Choroid plexus epithelial cell (primary cell): ENCODE measurements at places on chromosomes 6 and 20.

DNA sequence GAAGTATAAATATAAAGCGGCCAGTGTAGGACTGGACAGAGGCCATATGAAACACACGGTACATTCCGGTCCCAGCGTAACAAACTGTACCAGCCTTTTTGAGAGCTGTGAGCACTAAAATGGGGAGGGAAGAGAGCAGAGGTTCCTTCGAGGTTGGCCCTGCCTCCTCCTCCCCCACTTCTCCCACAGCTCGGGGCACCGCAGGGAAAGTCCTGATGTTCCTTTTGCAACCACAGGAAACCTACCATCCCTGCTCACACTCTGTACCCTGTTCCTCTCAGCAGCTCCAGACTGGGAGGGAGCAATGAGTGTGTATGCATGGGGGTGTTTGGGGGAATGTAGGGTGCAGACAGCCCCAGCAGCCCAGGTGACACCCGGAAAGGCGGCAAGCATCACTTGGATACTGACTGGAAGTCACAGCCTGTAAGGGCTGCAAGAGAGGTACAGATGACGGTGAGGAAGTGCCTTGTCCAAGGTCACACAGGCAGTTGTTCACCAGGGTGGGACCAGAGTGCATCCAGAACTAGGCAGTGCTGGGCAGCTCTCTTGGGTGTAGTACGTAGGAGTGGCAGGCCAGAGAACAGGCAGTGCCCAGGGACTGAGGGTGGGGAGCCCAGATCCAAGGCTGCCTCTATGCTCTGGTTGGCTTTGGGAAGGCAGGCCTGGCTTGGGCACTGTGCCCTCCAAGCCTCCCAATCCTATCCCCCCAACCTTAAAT, 11.0 kb upstream of the ARMC12 start:
- peak; percentile 93 for DNase-seq

DNA sequence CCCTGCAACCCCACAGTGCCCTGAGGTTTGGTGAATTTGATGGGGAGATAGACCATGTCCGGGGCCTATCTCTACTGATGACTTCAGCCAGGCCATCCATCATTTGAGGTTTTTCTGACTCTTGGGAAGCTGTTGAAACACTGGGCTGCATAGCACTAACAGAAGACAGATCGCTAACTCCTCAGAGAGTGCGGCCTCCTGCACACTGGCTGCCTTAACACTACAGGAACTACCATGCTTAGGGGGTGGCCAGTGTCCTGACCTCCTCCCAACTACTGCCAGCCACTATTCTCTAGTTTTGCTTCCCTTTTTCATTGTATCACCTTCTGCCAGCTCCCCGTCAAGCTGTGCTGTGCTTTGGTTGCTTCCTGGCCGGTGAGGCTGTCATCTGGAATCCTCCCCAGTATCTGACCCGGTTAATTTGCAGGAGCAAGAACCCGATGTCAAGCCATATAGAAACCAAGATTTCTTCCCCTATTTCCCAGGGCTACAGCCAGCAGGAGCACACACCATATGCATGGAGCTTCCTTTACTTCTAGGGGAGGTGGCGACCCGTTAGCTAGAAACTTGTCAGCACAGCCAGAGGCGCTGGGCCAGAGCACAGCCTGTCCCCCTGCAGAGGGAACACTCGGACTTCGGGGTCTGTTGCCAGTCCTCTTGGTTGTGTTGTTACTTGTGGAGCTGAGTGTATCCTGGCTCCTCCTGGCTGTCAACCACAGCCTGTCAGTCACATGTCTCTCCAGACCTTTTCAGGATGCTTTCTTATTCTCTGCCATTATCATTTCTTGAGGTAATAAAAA, 57.3 kb upstream of the TRAF3IP2 start:
- peak; percentile 24 for DNase-seq

GRCh38 chr6:160442151-160442550, 94.0 kb downstream of the SLC22A3 start:
- no peak for DNase-seq

- no peak for DNase-seq
Measured at GRCh38 chr6:141288947-141289346, 843.8 kb upstream of the GJE1 start.

DNA sequence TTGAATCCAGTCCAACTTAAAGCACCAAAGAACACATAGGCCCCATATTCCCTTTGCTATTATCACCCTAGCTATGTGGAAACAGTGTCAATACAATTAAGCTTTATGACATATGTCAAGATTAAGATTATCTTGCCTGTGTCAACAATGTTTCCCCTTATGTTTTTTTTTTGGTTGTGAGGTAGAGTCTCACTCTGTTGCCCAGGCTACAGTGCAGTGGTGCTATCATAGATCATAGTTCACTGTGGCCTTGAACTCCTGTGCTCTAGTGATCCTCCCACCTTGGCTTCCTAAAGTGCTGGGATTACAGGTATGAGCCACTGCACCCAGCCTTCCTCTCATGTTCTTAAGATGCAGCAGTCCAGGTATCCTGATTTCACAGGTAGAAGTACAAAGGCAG, 17.8 kb downstream of the AFG1L start:
- DNase-seq: no peak

DNA sequence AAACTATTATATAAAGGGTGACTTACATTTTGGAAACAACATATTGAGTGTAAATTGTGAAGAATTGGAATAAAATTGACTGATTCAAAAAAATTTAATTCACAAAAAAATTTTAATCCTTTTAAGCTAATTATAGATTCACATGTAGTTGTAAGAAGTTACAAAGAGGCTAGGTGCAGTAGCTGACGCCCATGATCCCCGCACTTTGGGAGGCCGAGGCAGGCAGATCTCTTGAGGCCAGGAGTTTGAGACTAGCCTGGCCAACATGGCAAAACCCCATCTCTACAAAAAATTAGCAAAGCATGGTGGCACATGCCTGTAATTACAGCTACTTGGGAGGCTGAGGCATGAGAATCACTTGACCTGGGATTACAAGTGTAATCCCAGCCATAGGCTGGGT, 30.3 kb upstream of the KHDC1 start:
- DNase-seq: no peak

- DNase-seq: no peak
Measured at GRCh38 chr6:98416027-98416426, 418.3 kb upstream of the POU3F2 start.

DNA sequence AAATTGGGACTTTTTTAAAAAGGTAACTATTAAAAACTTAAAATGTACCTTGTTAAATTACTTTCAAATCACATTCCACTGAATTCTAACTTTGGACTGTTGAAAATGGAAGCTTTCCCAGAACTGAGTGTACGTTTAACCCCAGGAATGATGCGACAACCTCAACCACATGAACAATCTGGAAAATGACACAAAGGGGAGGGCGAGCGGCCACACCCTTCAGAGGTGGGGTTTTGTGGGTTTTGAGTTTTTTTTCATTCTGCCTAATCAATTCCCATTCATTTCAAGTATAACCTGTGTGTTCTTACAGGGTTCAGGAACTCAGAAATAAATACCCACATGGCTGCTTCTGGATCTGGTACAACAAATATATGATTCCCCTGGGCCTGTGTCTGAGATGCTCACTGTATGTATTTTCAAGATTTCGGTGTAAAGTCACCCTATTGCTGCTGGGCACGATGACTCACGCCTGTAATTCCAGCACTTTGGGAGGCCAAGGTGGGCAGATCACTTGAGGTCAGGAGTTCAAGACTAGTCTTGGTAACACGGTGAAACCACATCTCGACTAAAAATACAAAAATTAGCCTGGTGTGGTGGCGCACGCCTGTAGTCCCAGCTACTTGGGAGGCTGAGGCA, 21.6 kb downstream of the CNKSR3 start:
- DNase-seq: peak; percentile 61

DNA sequence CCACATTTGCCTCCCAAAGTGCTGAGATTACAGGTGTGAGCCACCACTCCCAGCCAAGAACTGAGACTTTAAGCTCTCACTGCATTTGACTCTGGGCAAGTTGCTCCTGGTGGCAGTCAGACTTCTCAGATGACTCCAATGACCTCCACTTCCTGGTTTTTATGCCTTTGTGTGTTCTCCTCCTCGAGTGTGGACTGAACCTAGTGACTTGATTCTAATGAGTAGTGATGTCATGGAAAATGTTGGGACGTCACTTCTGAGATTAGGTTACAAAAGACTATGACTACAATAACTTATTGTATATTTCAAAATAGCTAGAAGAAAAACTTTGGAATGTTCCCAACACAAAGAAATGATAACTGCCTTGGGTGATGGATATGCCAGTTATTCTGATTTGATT, 12.0 kb downstream of the SPINT3 start:
- no peak for DNase-seq

- peak; percentile 73 for DNase-seq
Measured at GRCh38 chr6:77030929-77031674, 432.2 kb downstream of the HTR1B start.

- no peak for DNase-seq
Measured at GRCh38 chr6:83309344-83309743, 116.2 kb downstream of the RWDD2A start.

DNA sequence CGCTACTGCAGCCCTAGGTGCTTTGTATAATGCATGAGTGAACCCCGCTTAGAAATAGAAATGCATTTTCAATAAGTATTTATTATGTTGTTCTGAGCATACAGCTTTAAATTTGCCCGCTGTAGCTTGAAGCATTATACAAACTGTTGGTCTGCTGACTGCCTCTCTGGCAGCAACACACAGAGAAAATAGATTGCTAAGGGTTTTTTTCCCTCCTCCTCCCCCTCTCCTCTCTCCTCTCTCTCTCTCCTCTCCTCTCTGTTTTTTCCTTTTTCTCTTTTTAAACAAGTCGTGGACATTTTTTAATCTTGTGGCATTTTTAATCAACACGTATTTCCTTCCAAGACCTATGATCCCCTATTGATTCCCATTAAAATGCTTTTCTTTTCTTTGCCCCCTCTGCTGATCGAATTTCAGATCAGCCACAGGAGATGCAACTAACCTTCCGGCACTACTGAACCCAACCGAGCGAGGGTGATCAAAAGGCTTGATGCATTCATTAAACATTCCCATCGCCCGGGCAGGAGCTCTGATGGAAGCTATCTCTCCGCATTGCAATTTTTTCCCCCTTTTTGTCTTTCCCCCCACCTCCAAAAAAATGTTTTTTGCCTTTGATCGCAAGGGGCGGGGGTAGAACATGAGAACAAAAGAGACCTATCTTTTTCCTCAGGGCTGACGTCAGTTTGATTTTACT, 90.7 kb upstream of the ARID1B start:
- DNase-seq: peak; percentile 82

- peak; percentile 72 for DNase-seq
Measured at GRCh38 chr6:134175532-134176263, 123.3 kb upstream of the SLC2A12 start.

DNA sequence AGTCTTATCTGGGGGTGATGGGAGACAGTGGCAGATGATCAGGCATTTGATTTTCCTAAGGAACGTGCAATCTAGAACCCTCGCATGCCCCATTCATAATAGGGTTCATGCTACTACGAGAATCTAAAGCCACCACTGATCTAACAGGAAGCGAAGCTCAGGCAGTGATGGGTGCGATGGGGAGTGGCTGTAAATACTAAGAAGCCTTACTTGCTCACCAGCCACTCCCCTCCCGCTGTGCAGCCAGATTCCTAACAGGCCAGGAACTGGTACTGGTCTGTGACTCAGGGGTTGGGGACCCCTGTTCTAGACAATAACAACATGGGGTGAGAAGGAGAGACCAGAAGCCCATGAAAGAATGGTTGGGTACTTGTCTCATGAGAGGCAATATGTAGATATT, 4.5 kb downstream of the TREML4 start:
- peak; percentile 5 for DNase-seq

- no peak for DNase-seq
Measured at GRCh38 chr20:36726168-36726567, 19.7 kb downstream of the NDRG3 start.

DNA sequence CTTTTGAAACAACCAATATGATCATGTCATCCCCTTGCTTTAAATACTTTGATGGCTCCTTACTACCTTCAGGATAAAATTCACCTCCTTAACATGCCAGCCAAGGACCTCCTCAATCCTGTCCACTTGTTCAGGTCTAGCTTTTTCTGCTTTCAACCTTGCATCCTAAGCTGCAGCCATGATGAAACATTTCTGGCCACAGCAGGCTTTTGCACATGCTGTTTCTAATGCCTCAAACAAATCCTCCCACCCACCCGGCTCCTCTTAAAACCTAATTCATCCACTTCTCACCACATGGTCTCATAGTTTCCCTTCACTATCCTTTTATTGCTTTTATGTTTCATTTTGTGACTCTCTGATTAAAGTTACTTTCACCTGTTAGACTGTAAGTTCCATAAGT, 124.6 kb downstream of the MYB start:
- DNase-seq: no peak

GRCh38 chr6:107684996-107685395, 139.1 kb downstream of the SCML4 start:
- no peak for DNase-seq

DNA sequence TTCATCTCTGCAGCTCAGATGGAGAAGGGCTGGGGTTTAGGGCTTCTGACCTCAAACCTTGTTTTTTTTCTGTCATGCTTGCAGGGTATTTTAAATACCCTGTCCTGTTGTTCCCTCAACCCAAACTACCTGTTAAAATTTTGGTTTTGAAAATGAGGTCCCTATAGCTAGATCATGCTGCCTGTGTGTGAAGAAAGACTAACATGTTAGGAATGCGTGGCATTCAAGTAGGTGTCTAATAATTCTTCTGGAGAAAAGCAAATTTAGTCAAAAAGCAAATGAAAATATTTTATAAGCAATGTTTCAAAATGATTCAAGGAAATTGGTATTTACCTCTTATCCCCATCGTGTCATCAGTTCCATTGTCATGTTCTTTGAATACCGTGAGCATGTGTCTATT, 77.2 kb upstream of the C20orf144 start:
- peak; percentile 30 for DNase-seq

DNA sequence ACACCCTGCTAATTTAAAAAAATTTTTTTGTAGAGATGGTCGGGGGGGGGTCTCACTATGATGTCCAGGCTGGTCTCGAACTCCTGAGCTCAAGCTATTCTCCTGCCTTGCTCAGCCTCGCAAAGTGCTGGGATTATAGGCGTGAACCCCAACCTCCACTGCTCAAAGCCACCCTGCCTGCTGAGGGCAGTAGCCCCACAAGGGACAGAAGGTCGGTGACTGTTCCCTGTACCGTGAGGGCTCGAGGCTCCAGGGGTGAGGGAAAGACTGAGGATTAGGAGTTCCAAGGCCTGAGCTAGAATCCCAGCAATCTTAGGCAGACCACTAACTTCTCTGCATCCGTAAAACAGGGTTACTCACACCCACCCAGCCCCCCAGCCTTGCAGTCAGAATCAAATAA, 51.1 kb downstream of the CPNE5 start:
- DNase-seq: no peak

GRCh38 chr6:42168650-42169049, 4.5 kb upstream of the GUCA1A start:
- no peak for DNase-seq

GRCh38 chr20:17856024-17856564, 112.5 kb downstream of the SNX5 start:
- DNase-seq: peak; percentile 67

- peak; percentile 37 for DNase-seq
Measured at GRCh38 chr6:83429857-83430610, 817 bp downstream of the ME1 start.
